Thoracic aorta (tissue), 2 donors: ENCODE measurements at places on chromosomes 2 and 18. TPM values are rescaled to one million over a fixed set of nuclear protein-coding genes. Genes with fewer than 3 reads are reported as not detected.

- DNase-seq: no peak
These were observed 153.1 kb downstream of the INO80D start for GRCh38 chr2:205932861-205933260.

DNA sequence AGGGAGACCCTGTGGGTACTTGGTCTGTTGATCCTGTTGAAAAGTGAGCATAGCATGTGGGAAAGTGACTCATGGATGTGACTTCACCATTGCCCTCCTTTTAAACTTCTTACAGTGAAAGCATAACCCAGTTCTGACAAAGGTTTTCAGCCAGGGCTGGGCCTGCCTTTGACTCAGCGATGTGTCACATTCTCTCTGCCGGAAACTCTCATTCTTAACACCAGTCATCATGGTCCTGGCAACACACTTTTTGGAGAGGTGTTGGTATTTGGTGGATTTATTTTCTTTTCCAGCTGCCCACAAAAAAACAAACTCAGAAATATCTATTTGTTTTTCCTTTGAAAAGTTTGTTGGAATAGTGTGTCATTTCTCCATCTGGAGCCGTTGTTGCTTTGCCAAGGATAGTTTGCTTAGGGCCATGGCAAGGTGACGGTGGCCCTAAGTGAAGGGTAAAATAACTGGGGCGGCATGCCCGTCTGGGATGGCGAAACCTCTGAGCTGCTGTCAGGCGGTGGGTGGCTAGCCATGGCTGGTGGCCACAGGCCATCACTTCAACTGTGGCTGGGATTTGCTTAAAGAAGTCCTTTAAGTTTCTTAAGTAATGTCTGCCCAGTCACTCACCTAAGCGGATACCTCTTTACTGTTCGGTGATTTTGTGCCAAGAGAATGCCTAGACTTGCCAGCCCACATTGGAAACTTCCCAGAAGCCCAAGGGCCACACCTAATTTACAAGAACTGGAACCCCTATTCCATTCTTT is 123.3 kb downstream of the LTBP1 start:
- peak; percentile 77 for DNase-seq

- DNase-seq: no peak
These were observed 344.9 kb downstream of the DCDC2C start for GRCh38 chr2:4047961-4048891.

DNA sequence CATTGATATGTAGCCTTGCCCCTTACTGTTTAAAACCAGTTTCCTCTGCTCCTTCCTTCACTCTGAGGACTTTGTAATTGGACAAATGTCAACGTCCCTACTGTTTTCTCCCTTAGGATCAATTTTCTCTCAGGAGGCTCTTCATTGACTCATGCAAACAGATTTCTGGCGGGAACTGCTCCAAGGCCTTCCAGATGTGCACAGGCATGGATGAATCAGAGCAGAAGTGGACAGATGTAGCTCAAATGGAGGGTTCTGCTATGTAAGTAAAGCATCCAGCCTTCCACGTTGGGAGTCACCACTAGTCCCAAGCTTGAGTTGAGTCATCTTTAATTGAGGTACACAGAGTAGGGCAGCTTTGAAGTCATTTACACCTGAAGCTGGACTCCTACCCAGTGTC is 34.1 kb upstream of the ZDBF2 start:
- DNase-seq: no peak

GRCh38 chr2:229870903-229871656 is 50.7 kb downstream of the TRIP12 start:
- DNase-seq: no peak

DNA sequence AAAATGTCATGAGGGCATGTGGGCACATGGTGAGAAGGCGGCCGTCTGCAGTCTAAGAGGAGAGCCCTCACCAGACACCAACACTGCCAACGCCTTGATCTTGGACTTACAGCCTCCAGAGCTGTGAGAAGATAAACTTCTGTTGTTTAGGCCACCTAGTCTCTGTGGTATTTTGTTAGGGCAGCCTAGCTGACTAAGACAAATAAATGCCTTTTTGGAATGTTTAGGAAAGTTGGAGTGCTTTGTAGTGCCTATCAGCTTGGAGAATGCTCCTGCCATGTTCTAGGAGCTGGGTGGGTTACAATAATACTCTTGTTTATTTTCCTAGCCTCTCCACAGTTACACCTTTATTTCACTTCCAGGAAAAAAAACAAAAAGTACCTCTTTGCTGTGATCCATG is 92.0 kb downstream of the SPP2 start:
- no peak for DNase-seq

DNA sequence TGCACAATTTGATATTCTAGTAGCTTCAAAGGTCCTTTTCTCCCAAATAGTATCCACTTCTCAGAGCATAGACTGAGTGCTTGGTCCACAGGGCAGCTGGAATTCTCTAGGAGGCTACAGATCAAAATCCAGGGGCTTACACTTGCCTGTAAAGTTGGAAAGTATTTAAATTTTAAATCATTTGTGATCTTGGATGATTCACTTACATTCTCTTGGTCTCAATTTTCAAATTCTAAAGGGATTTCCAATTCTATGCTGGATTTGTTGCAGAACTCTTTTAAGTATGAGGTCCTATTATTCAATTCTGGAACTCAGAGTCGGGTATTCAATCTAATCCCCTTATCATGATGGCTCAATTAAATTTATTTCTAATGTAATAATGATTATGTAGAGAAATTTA is 492.3 kb downstream of the NYAP2 start:
- DNase-seq: no peak

DNA sequence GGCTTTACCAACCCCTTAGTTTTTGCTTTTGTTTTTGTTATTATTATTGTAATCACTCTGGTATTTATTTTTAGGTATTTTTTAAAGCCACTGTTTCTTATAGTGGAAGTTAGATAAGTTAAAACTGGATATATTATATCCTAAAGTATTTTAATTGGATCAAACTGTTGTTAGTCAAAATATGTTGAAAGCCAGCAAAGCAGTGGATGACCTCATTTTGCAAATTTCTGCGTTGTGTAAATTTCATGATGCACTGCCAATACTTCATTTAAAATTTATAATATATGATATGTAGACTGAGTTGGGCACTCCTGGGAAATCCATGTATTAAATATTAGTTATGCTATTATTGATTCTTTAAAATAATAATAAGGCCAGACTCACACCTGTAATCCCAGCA is 661.7 kb upstream of the NRXN1 start:
- DNase-seq: no peak

GRCh38 chr2:12469141-12469561 is 247.6 kb upstream of the TRIB2 start:
- DNase-seq: no peak

DNA sequence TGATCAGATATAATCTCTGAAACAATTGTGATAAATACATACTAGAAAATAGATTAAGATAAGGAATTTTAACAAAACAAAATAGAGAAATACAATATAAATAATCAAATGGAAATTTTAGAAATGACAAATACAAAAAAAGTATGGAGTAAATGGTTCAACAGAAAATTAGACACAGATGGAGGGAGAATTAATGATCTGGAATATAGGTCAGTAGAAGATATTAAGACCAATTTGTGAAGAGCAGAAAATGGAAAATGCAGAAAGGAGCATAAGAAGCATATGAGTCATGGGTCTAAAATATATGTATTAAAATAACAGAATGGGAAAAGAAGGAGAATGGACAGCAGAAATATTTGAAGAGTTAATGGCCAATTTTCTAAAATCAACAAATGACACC is 44.4 kb downstream of the FHOD3 start:
- DNase-seq: no peak

DNA sequence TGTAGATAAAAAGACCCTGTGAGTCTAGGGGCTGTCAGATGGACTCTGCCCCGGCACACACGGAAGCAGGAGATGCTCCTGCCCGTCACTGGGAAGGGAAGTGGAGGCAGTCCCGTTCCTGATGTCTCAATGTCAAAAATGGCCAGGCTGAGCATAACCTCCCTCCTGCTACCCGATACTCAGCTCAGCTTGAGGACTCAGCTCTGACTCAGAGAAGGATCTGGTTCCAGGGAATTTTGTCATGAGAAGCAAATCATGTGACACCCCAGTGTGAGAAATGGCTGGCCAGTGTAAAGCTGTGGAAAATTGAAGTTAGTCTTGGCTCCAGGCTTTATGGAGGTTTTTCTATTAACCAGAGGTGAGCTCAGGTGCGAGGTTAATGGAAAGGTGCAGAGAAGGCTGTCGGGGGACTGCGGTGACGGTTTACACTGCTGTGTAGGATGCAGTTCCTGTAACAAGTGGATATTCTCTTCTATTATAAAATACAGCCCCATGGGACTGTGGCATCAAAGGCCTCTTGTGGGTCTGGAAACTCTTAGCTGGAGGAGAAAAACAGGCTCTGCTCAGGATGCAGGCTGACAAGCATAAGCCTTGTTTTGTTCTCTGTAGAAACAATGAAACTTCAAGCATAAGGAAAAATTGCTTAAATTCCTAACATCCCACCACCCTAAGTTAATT is 24.7 kb upstream of the AGAP1 start:
- DNase-seq: peak; percentile 13

- DNase-seq: no peak
These were observed 10.4 kb upstream of the GMPPA start for GRCh38 chr2:219488149-219488843.

DNA sequence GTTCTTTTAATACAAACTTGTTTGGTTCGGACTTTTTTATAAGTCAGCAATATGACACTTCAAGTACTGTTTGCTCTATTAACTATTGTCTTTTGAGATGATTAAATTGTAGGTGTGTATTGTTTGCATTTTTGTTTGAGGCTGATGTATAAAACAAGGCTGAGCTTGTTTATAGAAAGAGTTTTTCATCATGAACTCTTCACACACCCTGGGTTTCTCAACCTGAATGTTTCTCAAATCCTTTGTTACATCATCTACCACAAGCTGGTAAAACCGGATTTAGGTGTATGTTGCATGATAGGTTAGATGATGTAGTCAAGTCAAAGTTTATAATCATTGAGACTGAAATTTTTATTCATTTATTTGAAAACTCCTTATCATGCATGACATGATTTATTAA is 335.2 kb upstream of the LRATD1 start:
- DNase-seq: no peak

DNA sequence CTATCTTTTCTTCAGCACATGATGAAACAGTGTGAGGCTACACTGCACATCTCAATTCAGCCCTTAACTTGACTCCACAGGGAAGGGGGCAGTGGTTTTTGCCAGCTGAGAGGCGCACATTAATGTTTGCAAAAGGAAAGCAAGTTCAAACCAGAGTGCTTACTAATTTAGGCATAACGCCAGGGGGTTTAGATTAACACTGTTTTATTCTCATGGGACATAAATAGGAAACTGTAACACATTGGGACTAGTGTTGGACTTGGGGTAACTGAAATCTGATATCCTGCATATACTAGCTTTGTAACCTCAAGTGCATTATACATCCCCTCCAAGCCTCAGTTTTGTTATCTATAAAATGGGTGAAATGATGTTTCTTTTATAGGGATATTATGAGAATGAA is 821.2 kb upstream of the ID2 start:
- no peak for DNase-seq

GRCh38 chr2:84285056-84285747 is 173.9 kb downstream of the SUCLG1 start:
- no peak for DNase-seq

- DNase-seq: no peak
These were observed 6.7 kb downstream of the ASB1 start for GRCh38 chr2:238433300-238433915.

GRCh38 chr2:239865059-239865639 is 160.0 kb downstream of the NDUFA10 start:
- DNase-seq: no peak

CDH20 gene
- 0.54 TPM for total RNA-seq

HADHB gene
- 50.2 TPM for total RNA-seq

GRHL1 gene
- 9.5 TPM for total RNA-seq

KCNF1 gene
- total RNA-seq: not detected

CDK15 gene
- total RNA-seq: 8.3 TPM

ITGA4 gene
- total RNA-seq: 40.3 TPM

C2orf78 gene
- not detected for total RNA-seq

MYO5B gene
- 13.5 TPM for total RNA-seq

NGEF gene
- total RNA-seq: 3.6 TPM
